ENCODE measurements at places on chromosomes 5 and 9. TPM values are rescaled to one million over a fixed set of nuclear protein-coding genes. Genes with fewer than 3 reads are reported as not detected.

RANBP3L gene
- 0.53 TPM for polyA plus RNA-seq

S100Z gene
- 0.40 TPM for polyA plus RNA-seq

ABO gene
- 4.5 TPM for polyA plus RNA-seq

TMEM167A gene
- 51.6 TPM for polyA plus RNA-seq

SLC25A48 gene
- 0.43 TPM for polyA plus RNA-seq

ADAMTSL2 gene
- 4.0 TPM for polyA plus RNA-seq

ST6GALNAC6 gene
- 70.5 TPM for polyA plus RNA-seq

DNAI1 gene
- polyA plus RNA-seq, result not detected

GPRIN1 gene
- polyA plus RNA-seq, result 0.75 TPM

NUP188 gene
- 36.4 TPM for polyA plus RNA-seq

DMRT3 gene
- not detected for polyA plus RNA-seq

PCDHB2 gene
- 4.4 TPM for polyA plus RNA-seq

PTGS1 gene
- 4.7 TPM for polyA plus RNA-seq
